ENCODE measurements at places on chromosomes 6 and 20.

- no peak for DNase-seq
- H3K27me3 ChIP-seq, result peaks cover 10% of the 10 kb centered on the region
- no peaks in the 10 kb centered on the region for H3K36me3 ChIP-seq
- no peak overlapping the region for H3K27ac ChIP-seq
Observed at GRCh38 chr6:1424306-1424927, 35.0 kb downstream of the FOXF2 start.

DNA sequence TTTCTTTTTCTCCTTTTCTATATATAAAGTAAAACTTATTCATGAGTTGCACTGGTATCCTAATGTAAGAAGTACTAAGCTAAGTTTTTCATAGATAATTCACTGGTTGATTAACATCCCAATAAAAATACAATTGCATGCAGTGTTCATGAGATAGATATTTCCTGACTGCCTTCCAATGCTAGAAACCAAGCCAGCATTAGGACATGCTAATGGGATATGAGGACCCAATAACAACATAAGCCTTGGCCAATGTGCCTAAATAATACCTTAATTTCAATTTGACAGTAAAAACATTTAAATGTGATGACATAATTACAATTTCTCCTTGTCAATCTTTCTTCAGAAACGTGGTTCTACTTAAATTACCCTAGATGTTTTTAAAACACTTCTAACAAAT lies 152.7 kb downstream of the RNGTT start:
- H3K4me3 ChIP-seq, result no peak overlapping the region
- H3K4me1 ChIP-seq, result peaks cover 12% of the 10 kb centered on the region
- H3K27me3 ChIP-seq, result no peaks in the 10 kb centered on the region
- H3K36me3 ChIP-seq, result peaks cover 23% of the 10 kb centered on the region
- no peak for DNase-seq

- peaks cover 16% of the 10 kb centered on the region for H3K27me3 ChIP-seq
- no peak overlapping the region for H3K27ac ChIP-seq
- H3K4me3 ChIP-seq, result no peak overlapping the region
Observed at GRCh38 chr6:10736731-10737130, 10.9 kb upstream of the TMEM14B start.

DNA sequence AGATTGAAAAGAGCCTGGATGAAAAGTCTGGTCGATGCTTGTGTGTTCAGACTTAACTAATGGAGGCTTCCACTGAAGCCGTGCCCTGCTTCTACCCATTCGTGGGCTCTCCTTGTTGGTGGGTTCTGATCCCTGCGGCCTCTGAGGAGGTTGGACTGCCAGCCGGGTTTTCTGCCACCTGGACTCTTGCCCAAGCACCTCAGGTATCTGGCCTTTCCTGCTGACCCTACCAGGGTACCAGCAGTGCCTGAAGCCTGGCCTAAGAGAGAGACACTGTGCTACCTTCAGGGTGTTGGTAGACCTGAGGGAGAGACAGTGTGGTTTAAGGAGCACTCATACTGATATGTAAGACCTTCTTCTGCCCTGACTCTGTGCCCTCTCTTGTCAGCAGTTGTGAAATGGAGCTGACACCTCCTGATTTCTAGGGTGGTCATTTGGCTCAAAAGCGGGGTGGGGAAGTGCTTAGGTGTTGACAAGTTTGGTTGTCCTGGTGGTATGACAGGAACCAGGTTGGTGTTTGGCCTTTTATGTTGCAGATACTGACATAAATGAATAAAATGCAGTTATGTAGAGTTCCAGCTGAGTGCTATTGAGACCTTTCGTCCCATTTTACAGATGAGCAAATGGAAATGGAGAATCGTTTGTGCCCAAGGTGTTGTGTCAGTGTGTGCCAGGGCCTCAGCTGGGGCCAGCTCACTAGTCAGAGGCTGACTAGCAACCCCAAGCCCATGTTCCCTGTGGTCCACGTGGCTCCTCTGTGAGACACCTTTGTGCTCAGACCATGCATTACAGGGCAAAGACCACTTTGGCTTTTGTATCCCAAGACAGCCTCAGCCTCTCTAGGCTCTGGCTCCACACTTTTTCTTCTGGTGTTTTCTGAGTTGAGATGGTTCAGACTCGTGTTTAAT lies 3.1 kb downstream of the PLCG1 start:
- peaks cover 7% of the 10 kb centered on the region for H3K36me3 ChIP-seq
- H3K4me1 ChIP-seq, result peaks cover 83% of the 10 kb centered on the region
- peak overlapping the region; percentile 84 for H3K4me3 ChIP-seq
- peak overlapping the region; percentile 95 for H3K27ac ChIP-seq
- no peak for DNase-seq

DNA sequence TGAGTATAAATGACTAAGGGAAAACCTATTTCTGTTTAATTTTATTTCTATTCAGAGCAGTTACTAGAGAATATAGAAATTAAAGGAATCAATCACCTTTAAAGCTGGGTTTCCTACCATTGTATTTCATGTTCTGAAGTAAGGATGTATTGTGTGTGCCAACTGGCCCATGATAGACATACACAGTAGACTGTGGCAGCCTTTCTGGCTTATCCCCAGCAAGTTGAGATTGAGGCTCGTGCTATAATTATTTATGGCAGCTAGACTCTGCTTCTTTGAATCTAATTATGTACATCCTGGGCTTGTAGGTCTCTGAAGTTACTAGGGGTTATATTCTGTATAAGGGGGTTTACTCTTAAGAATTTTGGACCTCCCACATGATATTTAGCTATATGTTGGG lies 44.4 kb downstream of the ZNF292 start:
- H3K36me3 ChIP-seq, result no peaks in the 10 kb centered on the region
- no peaks in the 10 kb centered on the region for H3K27me3 ChIP-seq
- H3K4me1 ChIP-seq, result peaks cover 81% of the 10 kb centered on the region
- H3K4me3 ChIP-seq, result no peak overlapping the region
- DNase-seq, result no peak

DNA sequence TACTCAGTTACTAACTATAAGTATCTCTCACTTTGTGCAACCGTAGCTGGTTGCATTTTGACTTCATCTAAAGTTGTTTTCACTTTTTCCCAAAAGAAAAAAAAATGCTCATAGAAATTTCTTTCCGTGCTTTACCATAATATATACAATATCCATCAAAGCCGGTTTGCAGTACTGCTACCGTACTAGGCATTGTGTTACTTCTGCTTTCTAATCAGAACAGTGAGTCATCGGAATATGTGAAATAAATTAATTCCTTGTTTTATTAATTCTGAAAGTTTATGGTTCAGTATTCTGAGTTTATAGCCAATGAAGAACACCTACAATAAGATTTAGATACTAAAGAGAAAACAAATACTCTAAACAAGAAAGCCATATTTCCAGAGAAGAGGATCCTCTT lies 72.5 kb downstream of the TNFRSF21 start:
- peaks cover 3% of the 10 kb centered on the region for H3K27me3 ChIP-seq
- no peaks in the 10 kb centered on the region for H3K36me3 ChIP-seq
- no peak for DNase-seq
- H3K4me1 ChIP-seq, result peaks cover 6% of the 10 kb centered on the region
- no peak overlapping the region for H3K4me3 ChIP-seq

DNA sequence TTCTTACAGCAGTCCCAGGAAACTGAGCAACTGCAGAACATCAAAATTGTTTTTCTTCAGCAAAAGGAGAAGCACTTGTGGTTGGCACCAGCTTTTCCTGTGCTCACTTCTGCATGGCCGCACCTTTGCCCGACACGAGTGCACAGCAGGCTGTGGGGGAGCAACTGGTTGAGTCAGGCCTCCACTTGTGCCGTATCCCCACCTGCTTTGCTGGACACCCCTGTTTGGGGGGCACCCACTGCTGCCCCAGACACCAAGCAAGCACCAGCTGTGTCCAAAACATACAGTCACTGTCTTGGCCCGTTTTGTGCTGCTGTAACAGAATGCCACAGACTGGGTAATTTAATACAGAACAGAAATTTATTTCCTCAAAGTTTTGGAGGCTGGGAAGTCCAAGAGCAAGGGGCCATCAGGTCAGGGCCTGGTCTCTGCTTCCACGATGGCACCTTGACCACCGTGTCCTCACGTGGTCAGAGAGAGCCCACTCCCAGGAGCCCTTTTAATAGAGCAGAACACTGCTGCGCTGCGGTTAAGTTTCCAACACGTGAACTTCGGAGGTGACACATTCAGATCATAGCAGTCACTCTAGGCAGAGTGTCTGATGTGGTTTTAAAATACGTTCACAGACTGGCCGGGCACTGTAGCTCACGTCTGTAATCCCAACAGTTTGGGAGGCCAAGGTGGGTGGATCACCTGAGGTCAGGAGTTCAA lies 8.7 kb upstream of the GMEB2 start:
- no peaks in the 10 kb centered on the region for H3K36me3 ChIP-seq
- peak overlapping the region; percentile 99 for H3K27ac ChIP-seq
- peaks cover 15% of the 10 kb centered on the region for H3K27me3 ChIP-seq

DNA sequence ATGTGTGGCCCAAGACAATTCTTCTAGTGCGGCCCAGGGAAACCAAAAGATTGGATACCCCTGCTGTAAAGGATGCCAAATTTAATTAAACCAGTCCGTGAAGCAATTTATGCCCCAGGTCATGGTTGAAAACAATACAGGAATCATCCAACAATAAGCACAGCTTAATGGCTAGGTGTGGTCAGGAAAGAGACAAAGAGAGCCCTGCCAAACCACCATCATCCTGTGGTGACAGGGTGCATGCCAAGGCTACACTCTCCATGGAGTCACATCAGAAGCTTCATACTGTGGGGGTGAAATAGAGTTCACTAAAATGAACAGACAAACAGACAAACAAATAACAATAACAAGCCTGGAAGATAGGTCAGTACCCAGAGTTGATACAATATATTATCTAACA lies 62.7 kb downstream of the DZANK1 start:
- peaks cover 29% of the 10 kb centered on the region for H3K36me3 ChIP-seq
- no peak for DNase-seq
- H3K27me3 ChIP-seq, result no peaks in the 10 kb centered on the region
- no peak overlapping the region for H3K27ac ChIP-seq
- no peak overlapping the region for H3K4me3 ChIP-seq
- no peaks in the 10 kb centered on the region for H3K4me1 ChIP-seq

GRCh38 chr6:126535595-126535994 lies 195.7 kb downstream of the CENPW start:
- no peak overlapping the region for H3K4me3 ChIP-seq
- DNase-seq, result no peak
- H3K36me3 ChIP-seq, result no peaks in the 10 kb centered on the region
- no peaks in the 10 kb centered on the region for H3K27me3 ChIP-seq
- H3K4me1 ChIP-seq, result no peaks in the 10 kb centered on the region
- H3K27ac ChIP-seq, result no peak overlapping the region

- no peaks in the 10 kb centered on the region for H3K27me3 ChIP-seq
- peaks cover 11% of the 10 kb centered on the region for H3K4me1 ChIP-seq
- no peak overlapping the region for H3K27ac ChIP-seq
- DNase-seq, result no peak
Observed at GRCh38 chr20:37841389-37841788, 61.5 kb upstream of the VSTM2L start.

DNA sequence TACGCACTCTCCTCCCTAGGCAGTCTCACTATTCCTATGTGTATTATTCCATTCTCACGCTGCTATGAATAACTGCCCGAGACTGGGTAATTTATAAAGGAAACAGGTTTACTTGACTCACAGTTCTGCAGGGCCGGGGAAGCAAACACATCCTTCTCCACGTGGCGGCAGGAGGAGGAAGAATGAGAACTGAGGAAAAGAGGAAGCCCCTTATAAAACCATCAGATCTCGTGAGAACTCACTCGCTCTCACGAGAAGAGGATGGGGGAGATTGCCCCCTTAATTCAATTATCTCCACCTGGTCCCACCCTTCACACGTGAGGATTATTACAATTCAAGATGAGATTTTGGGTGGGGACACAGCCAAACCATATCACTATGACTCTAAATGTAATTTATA lies 61.9 kb downstream of the ECT2L start:
- no peaks in the 10 kb centered on the region for H3K4me1 ChIP-seq
- H3K27ac ChIP-seq, result no peak overlapping the region
- peaks cover 3% of the 10 kb centered on the region for H3K27me3 ChIP-seq
- no peaks in the 10 kb centered on the region for H3K36me3 ChIP-seq

DNA sequence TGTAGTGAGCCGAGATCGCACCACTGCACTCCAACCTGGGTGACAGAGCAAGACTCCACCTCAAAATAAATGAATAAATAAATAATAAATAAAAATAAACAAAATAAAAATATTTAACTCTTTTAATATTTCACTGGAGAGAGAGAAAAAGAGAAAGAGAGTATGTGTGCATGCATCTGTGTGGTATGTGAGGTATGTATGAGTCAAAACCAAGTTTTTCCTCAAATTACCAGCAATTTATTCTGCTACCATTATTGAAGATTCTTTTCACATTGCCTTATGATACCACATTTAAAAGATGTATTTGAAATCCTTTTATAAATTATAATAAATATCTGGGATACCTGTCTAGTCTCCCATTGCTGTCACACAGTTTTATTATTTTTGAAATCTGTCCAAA lies 122.1 kb downstream of the CD164 start:
- H3K27ac ChIP-seq, result no peak overlapping the region
- no peaks in the 10 kb centered on the region for H3K27me3 ChIP-seq
- H3K4me1 ChIP-seq, result no peaks in the 10 kb centered on the region
- no peaks in the 10 kb centered on the region for H3K36me3 ChIP-seq

DNA sequence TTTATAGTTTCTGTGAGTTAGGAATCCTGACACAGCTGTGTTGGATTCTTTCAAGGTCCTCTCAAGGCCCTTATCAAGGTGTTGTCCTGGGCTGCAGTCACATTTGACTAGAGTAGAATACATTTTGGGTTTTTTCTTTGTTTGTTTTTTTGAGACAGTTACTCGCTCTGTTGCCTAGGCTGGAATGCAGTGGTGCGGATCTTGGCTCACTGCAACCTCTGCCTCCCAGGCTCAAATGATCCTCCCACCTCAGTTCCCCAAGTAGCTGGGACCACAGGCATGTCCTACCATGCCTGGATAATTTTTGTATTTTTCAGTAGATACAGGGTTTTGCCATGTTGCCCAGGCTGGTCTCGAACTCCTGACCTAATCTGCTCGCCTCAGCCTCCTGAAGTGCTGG lies 15.7 kb downstream of the NFYA start:
- peaks cover 1% of the 10 kb centered on the region for H3K4me1 ChIP-seq
- H3K36me3 ChIP-seq, result peaks cover 65% of the 10 kb centered on the region
- no peaks in the 10 kb centered on the region for H3K27me3 ChIP-seq
- no peak overlapping the region for H3K27ac ChIP-seq

GRCh38 chr6:31892821-31893220 lies 4.7 kb downstream of the EHMT2 start:
- no peak for DNase-seq
- peaks cover 14% of the 10 kb centered on the region for H3K4me1 ChIP-seq
- no peaks in the 10 kb centered on the region for H3K27me3 ChIP-seq
- H3K36me3 ChIP-seq, result peaks cover 18% of the 10 kb centered on the region
- no peak overlapping the region for H3K27ac ChIP-seq

DNA sequence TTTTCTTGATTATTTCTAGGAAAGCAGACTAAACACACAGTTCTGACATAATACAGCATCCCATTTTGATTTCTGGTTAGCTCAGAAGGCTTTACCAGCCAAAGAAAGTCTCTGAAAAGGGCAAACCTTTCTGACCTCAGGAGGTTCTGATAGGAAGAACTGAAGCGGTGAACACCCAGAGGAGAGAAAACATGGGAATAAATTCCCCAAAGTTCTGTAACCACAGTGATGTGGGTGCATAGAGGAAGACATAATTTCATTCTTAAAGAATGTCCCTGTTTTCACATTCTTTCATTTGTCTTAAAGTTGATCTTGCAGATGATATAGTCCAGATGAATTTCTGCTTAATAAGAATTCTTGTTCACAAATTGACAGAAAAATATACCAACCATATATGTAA lies 60.3 kb downstream of the RSPO3 start:
- no peak overlapping the region for H3K4me3 ChIP-seq
- no peak overlapping the region for H3K27ac ChIP-seq
- no peaks in the 10 kb centered on the region for H3K27me3 ChIP-seq
- no peaks in the 10 kb centered on the region for H3K4me1 ChIP-seq
- no peaks in the 10 kb centered on the region for H3K36me3 ChIP-seq
